Activated naive CD4-positive, alpha-beta T cell treated with anti-CD3 and anti-CD28 coated beads, Interleukin-2, amount 50 U/mL, for 72 hours (primary cell): ENCODE measurements at places on chromosomes 3 and 15. TPM values are rescaled to one million over a fixed set of nuclear protein-coding genes. Genes with fewer than 3 reads are reported as not detected.

The PCCB gene
- total RNA-seq = 78.2 TPM

The LSAMP gene
- not detected for total RNA-seq

The LRRC34 gene
- 2.1 TPM for total RNA-seq

The EPHA3 gene
- not detected for total RNA-seq

The RNF13 gene
- total RNA-seq = 24.2 TPM

The DUOX2 gene
- total RNA-seq = 0.16 TPM

The NEO1 gene
- total RNA-seq = 5.3 TPM

The ARGFX gene
- total RNA-seq = not detected

The TLR9 gene
- total RNA-seq = 0.86 TPM

The UBAP1L gene
- 4.8 TPM for total RNA-seq

The HES1 gene
- 2.5 TPM for total RNA-seq

The TMCO5A gene
- total RNA-seq = not detected

The CP gene
- total RNA-seq = not detected

The SPSB4 gene
- total RNA-seq = not detected

GRCh38 chr3:142500211-142500610, 52.4 kb upstream of the XRN1 start:
- DNase-seq = no peak

DNA sequence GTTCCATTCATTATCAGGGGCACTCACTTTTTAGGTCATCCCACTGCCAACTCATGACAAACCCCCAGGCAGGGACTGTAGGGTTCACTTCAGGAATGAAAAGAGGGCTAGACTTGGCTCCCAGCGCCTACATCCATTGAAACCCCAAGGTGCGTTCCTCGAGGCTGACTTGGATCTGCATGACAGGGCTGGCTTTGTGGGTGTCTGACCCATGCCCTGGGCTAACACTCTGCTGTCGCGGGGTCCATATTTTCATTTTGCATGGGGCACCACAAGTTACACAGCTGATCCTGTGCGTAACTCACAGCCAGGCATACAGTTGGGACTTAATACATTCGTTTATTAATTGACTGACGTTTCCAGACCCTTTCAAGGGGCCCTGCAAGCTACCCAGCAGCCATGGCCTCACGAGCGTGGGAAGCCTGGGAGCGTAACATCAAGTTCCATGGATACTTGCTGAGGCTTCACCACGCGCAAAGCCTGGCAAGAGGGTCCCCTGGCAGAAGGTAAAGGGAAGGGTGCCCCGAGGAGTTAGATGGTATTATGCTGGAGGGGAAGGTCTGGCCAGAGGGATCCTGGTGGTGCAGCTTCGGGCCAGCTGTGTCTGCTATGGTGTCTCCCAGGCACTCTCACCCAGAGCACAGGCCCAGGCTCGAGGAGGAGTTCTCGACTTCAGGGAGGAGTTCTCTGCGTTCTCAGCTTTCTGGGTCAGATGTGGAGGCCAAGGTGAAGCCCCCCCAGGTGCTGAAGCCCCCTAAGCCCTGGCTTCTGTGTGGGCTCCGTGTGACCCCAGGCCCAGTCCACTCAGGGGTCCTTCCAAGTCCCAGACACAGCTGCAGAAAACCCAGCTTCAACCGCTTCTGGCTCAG, 85.4 kb downstream of the ADAMTS17 start:
- no peak for DNase-seq

DNA sequence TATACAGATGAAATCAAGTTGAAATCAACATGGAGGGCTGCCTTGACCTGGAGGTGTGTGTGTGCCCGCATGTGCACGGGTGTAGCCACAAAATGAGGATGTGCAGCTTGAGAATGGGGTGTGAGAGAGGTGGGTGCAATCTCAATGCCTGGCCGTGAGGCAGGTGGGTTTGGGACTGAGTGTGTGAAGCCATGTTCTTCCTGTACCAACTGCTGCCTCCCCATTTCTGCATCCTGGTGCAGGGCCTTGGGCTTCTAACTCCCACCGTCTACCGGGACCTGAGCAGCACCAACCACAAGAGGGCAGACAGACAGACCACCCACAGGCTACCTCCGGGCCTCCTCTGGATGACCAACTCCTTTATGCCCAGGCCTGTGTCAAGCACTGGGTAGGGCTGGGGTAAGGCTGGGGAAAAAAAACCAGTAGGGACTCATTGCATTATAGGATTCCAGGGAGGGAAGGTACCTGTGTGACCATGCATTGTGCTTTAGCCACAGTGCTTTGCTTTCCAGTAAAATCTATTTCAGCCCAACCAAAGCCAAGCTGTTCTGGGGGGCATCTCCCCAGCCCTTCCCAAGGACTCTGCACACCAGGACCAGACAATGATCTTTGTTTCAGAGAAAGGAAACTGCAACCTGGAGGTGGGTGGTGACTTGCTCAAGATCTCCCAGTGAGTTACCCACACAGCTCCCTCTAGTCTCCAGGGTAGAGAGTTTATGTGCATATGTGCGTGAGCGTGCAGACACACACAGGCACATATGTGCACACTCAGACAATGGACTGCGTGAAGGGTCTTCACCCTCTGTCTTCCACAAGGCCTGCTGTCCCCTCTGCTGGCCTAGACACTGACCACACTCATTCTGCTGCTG, 162.2 kb upstream of the TLE3 start:
- DNase-seq = no peak

- no peak for DNase-seq
Measured at GRCh38 chr3:65625305-65625704, 413.4 kb downstream of the MAGI1 start.

- DNase-seq = no peak
Measured at GRCh38 chr3:37144806-37145205, 29.6 kb downstream of the LRRFIP2 start.

DNA sequence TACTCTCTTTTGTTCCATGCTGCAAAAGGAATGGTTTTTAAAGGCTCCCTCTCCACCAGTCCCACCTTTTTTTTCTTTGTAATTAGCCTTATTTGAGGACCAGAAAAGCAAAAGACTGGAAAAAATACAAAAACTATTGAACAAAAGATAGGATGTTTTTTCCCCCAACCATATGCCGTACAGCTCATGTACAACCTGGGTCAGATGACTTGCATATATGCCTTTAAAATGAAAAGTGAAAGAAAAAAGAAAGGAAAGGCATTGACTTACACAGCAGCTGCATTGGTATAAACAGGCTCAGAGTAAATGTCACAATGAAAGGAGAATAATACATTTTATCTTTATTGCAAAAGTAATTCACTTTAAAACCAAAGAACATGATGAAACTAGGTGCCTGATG, 69.5 kb upstream of the CMC1 start:
- DNase-seq = no peak

DNA sequence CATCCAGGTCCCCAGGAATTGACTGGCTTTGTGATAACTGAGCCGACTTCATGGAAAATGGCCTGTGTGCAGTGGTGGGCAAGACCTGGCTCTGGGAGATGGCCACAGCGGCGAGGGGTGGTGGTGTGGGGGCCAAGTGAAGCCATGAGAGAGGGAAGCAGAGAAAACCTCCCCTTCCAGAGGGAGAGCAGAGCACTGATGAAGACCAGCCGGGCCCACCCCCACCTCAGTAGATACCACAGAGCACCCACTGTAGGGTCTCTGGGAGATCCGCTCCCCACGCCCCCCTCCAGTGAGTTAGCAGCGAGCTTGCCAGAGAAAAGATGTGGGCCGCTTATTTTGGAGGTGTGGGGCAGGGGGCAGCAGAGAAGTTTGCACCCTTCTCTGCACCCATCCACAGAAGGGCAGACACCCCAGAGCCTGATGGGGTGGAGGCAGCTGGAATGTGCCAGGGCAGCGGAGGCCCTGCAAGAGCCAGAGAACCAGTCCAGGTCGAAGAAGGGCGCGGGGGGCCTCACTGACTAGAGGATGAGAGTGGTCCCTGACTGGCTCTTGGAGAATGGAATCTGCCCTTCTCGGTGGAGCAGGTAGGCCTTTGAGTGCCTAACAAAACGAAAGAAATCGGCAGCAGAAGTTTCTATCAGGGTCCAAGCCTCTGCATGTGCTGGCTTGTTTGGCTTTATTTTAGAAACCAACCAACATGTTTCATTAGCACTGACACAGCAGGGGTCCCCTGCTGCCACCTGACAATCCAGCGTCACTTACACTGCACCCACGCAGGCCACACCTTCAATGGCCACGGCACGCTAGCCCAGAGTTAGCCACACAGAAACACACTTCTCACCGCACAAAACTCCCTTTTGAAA, 28.3 kb downstream of the MELTF start:
- no peak for DNase-seq

DNA sequence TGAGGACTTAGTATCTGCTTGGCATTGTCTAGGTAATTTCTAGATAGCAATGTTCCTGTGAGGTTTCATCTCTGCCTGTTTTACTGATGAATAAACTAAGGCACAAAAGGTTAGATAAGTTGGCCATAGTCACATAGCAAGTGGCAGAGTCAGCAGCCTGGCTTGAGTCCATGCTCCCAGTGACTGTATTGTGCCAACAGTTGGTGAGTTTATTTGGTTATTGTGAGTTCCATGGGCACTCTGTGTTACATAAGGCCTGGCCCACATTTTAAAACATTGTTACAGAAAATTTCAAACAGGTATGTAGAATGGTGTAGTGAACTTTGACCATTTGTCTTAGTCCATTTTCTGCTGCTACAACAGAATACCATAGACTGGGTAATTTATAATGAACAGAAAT, 15.2 kb downstream of the MCM2 start:
- DNase-seq = no peak

- DNase-seq = no peak
Measured at GRCh38 chr15:51244423-51244869, 94.0 kb downstream of the CYP19A1 start.

- no peak for DNase-seq
Measured at GRCh38 chr3:39665441-39665840, 144.0 kb upstream of the MYRIP start.

- no peak for DNase-seq
Measured at GRCh38 chr15:39510001-39510701, 70.7 kb upstream of the THBS1 start.

DNA sequence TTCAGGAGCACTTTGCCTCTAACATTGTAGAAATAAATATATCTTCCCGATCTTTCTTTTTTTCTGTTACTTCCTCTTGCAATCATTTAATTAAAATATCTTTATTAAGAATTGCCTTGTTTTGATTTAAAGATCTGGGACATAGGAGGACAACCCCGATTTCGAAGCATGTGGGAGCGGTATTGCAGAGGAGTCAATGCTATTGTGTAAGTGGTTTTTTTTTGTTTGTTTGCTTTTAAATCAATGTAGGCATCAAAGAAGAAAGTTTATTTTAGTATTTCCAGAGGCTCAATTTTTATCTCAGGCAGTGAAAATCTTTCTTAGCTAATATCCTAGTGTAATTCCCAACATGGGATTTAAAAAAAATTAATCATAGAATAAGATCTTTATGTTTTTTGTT, 15.5 kb upstream of the EDEM1 start:
- no peak for DNase-seq

DNA sequence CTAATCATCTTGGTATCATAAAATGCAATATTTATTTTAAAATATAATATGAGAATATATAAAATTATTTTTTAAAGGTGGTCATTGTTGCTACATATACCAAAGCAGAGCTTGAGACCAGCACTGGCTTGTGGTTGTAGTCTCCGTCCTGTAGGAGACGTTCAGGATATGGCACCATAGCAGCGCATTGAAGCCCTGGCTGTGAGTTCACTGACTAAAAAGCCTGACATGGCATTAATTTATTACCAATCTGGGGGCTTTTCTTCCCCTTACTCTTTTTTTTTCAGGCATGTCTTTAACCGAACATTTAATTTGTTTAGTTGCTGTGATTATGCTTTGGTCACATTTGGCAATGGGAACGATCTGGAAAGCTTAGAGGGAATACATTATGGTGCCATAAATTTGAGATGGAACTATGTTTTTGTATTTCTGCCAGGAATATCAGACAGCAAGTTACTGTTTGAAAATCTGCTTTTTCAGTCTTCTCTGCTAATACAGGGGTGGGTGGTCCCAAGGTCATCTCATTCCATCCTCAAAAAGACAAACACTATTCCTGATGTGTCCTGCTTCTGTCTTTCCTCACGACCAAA, 108.5 kb downstream of the ZIC4 start:
- DNase-seq = no peak

GRCh38 chr3:25335356-25335755, 92.7 kb upstream of the RARB start:
- no peak for DNase-seq

DNA sequence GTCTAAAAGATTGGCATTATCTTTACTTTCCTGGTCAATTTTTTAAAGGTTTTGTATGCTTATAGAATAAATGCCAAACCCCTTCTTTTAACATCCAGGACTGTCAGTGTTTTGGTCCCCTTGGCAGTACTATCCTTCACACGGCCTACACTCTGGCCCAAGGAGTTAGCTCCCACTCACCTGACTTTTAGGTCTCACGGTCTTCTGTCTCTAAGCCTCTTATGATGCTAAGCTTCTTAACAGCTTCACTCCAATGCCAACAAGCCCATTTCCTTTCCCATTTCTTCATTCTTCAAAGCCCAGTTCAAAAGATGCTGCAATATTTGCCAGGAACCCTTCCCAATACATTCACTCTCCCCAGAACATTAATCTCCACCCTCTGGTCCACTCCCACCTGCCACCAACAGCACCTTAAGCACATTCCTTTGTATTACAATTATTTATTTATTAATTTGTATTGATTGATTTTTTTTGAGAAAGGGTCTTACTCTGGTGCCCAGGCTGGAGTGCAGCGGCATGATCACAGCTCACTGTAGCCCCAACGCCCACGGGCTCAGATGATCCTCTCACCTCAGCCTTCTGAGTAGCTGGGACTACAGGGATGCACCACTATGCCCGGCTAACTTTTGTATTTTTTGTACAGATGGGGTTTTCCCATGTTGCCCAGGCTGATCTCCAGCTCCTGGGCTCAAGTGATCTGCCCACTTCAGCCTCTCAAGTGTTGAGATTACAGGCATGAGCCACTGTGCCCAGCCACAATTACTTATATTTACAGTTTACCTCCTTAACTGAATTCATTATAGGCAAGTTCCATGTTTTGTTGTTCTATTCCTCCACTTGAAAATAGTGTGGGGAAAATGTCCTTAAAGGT, 27.8 kb downstream of the IFT80 start:
- no peak for DNase-seq

DNA sequence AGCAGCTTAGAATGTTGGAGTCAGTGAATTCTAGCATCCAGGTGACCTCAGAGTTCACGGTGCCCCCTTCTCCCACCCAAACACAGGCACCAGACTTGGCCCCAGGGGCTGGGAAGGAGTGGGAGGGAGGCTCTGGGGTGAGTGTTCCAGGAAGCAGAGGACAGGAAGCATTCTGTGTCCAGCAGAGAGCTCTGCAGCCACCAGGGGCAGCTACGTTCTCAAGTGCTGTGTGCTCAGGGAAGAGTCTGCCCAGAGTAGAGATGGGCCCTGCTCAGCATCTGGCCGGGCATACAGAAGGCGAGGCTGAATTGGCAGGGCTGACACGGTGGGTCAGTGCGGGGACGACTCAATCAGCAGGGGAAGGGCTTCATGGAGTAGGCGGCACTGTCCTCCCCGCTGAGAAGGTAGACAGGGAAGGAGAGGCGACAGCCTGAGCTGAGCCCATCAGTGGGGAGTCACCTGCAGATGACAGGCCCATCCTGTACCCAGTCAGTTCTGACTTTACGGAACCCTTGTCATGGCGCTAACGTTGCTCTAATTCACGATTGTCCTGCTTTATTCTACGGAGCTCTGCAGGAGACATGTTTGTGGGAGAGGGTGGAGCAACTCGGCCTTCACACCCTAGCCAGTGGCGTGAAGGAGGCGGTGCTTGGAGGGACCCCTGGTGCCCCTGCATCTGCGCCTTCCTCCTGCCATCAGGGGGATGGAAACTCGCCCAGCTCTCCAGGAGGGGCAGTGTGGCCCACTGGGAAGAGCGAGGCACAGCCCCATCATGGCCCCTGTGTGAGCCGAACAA, 82.2 kb downstream of the C3orf70 start:
- DNase-seq = no peak
